ENCODE measurements at places on chromosomes 6 and 20.

DNA sequence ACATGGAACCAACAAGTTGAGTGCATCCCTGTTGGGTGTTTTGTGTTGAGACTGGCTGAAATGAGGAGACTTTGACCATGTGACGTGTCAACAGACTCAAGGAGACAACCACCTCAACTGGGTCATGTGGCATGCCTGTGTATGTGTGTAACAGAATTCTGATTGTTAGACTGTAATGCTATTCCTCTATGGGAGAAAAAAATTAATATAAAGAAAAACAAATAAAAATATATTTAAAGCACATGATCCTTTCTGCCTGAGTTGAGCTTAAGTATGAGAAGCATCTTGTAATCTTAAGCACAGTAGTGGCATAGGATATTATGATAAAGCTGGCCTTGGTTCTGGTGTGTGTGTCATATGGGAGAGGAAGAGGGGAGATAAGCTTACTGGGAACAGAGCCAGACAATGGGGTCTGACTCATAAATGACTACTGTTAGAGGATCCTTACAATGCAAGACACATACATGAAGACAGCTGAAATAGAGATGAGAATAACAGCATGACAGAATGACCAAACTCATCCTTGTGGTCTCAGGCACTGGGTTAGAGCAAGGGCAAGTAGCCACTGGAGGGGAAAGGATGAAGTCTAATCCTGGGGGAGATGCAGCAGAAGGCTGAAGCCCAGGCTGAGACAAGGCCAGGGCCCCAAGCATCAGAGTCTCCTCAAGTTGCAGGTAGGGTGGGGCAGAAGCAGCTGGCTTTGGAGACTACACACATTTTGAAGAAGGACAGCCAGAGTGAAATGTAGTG lies 9.2 kb downstream of the TP53INP2 start:
- no peak for DNase-seq

- DNase-seq = peak; percentile 47
These were observed 590.9 kb upstream of the CITED2 start for GRCh38 chr6:139965393-139965792.

- DNase-seq = no peak
These were observed 78.7 kb downstream of the CDH22 start for GRCh38 chr20:46229478-46230105.

DNA sequence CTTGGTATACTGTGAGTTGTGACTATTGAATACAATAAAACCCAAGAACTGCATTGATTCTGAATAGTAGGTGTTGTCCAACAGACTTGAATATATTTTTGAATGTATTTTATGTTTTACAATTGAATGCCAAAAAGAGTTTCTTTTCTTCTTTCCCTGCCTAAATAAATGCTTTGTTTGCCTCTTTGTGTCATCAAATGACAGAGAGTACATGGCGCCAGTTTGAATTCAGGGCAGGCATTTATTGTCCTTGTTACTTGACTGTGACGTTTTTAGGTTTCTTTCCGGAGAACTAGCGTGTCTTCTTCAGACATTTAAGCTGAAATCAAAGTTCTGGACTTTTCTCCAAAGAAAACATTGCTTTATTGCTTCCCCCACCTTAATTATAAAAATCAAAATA lies 16.6 kb downstream of the KIF3B start:
- no peak for DNase-seq

Data from NCI-H1417 treated with DMSO at 0.1 percent for 48 hours (cell line).